ENCODE measurements at places on chromosomes 5 and 9.

GRCh38 chr5:172956936-172957335 is 2.3 kb upstream of the RPL26L1 start:
- DNase-seq = no peak

DNA sequence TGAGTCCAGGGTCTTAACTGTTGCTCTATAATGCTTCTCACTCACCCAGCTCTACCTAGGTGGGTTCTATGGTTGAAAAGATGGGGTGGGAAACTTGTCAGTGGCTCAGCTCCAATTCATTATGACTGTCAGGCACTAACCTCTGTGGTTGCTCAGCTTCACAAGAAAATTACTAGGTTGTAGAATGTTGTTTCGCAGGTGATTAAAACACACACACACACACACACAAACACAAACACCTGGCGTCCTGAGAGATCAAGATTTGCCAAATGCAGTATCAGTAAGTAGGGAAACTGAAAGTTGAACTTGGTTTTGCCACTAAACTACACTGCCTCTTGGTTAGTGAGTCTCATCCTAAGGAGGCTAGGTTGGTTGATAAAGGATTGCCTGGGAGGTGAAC is 2.8 kb downstream of the MCCC2 start:
- no peak for DNase-seq

GRCh38 chr5:113057557-113057984 is 81.0 kb downstream of the DCP2 start:
- no peak for DNase-seq

GRCh38 chr9:89497257-89497963 is 503 bp downstream of the SEMA4D start:
- DNase-seq = peak; percentile 31

GRCh38 chr5:145983446-145983845 is 47.1 kb downstream of the SH3RF2 start:
- no peak for DNase-seq

Data from activated naive CD4-positive, alpha-beta T cell treated with Interleukin-2 at 50 U/mL for 16 hours (primary cell).